ENCODE measurements at places on chromosomes 7 and 10. TPM values are rescaled to one million over a fixed set of nuclear protein-coding genes. Genes with fewer than 3 reads are reported as not detected.
A peak's percentile ranks its signal among the peaks of the same experiment; 100 is the strongest.

Gene ACSM6
- total RNA-seq: not detected

GRCh38 chr10:34715511-34716187 is 99.4 kb downstream of the PARD3 start:
- DNase-seq: no peak

- peak; percentile 92 for DNase-seq
Measured at GRCh38 chr7:150988230-150989226, 2.3 kb upstream of the NOS3 start.

Gene CHST3
- total RNA-seq: 22.0 TPM

Gene EIF5AL1
- 0.09 TPM for total RNA-seq

Gene UTF1
- total RNA-seq: not detected

Gene HUS1
- total RNA-seq: 29.9 TPM

Gene KRIT1
- total RNA-seq: 80.9 TPM

Measured in cerebellum (tissue), 4 donors.